AG08395 (cell line): ENCODE measurements at places on chromosomes 2 and 18.
A peak's percentile ranks its signal among the peaks of the same experiment; 100 is the strongest.

- DNase-seq = no peak
Observed at GRCh38 chr2:161796192-161796591, 172.0 kb downstream of the SLC4A10 start.

DNA sequence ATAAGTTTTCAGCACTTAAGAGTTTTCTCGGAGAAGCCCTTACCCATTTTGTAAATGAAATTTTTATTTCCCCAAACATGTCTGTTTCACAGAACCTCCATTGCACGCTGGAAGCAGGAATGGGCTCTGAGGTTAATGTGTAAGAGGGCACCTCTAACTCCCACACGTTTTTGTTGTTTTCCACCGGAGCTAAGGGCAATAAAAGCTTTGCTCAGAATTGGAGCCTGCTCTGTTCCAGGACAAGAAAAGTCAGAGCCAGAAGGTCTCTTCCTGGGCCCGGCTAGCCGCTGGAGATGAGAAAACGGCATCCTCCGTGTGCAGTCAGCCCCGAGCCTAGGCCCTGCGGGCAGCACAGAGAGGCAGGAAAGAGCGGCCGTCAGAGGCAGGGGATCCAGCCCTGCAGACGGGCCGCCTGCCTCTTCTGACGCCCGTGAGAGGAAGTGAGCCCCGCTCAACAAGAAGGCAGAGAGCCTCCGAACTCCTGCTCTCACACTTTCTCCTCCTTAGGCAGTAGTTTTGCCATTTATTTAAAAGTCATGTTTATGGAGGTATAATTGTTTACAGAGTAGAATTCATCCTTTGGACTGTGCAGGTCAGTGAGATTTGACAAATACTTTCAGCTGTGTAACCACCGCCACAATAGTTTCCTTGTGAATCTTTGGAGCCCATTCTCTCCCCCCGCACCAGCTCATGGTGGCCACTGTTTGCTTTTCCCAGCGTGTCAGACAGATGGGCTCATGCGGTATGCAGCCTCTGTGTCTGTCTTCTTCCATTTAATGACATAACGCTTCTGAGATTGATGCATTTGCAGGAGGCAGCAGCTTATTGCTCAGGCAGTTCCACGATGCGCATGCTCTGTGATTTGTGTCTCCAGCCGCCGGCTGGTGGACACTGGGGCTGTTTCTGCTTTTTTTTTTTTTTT lies 117.3 kb downstream of the GALR1 start:
- peak; percentile 64 for DNase-seq

DNA sequence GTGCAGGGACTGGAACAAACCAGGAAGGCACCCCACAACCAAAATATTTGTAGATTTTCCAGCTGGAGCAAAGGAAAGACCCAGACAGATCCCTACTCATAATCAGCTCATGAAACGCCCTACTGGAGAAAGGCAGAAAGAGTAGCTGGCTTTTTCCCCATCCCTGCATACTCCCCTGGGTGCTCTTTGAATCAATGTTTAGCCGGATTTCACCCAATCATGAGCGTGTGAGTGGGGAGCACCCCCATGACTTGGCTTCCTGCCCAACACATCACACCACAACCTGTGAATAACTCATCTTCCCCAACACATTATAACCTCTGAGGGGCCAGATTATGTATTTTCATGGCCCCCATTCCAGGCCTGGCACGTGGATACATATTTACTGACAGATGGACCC lies 35.1 kb upstream of the SLC14A1 start:
- DNase-seq = no peak

GRCh38 chr2:202848813-202849212 lies 22.8 kb downstream of the ICA1L start:
- no peak for DNase-seq

DNA sequence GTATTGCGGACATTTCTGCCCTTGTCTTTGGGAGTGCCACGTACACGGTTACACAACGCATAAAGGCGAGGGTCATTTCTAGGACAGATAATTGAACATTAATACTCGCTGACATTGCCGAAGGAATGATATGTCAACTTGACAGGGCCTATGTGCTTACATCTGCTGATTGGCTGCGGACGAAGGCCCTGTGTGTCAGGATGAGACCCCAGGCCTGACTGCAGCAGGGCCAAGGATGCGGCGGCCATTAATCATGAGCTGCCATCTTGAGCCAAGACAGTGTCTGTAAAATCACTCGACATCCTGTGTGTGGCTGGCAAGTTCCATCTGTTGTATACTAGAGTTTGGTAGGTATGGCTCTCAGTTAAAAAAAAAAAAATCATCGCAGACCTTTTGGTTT lies 96.6 kb downstream of the MEIS1 start:
- DNase-seq = no peak

GRCh38 chr2:104745846-104746245 lies 108.1 kb upstream of the POU3F3 start:
- no peak for DNase-seq

- DNase-seq = no peak
Observed at GRCh38 chr18:63648241-63648640, 4.2 kb upstream of the SERPINB4 start.
